Esophagus muscularis mucosa (tissue), 4 donors: ENCODE measurements at places on chromosomes 16 and 17. TPM values are rescaled to one million over a fixed set of nuclear protein-coding genes. Genes with fewer than 3 reads are reported as not detected.
A peak's percentile ranks its signal among the peaks of the same experiment; 100 is the strongest.

- no peak for DNase-seq
These were observed 49.4 kb downstream of the ADAMTS18 start for GRCh38 chr16:77385481-77385880.

DNA sequence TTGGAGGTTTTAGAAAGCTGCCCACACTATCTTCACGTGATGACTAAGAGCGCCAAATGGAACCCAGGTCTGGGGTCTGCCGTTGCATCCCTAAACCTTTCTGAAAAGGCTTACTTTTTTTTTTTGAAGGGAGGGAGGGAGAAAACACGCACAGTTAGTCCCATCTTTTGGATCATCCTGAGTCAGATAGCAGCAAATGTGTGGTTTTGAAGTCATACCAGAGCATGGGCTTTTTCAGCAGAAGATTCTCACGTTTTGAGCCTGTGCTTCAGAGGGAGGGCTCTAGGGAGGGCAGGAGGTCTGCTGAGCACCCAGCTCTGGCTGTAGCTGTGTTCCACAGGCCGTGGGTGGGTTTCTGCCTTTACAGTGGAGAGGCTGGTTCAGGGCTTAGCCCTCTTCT, 194.7 kb downstream of the SNX29 start:
- DNase-seq, result no peak

DNA sequence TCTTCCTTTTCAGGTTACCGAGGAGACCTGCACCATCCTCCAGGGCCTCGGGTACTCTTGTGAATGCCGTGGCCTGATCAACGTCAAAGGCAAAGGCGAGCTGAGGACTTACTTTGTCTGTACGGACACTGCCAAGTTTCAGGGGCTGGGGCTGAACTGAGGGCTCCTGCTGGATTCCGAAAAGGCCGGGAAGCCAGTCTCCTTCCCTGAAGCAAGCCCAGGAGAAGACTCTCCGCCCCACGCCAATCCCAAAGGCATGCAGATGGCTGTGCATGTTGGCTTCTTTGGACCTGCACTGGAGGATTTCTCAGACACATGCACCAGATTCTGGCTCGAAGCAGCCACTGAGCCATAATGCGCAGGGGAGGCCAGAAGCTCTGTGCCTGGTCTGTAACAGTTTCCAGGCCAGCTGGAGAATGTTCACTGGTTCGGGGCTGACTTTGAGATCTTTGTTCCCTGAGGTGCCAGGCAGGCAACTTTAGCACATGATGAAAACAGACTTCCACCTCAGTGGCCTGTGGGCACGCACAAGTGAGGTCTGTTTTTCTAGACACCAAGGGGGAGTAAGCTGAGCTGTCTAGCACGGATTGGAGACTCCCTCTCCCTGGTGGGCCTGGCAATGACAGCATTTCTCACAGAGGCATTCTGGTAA, 49.1 kb downstream of the ADCY7 start:
- peak; percentile 83 for DNase-seq

GRCh38 chr17:83109793-83110645, 30.6 kb downstream of the METRNL start:
- DNase-seq, result peak; percentile 95

Gene CACNG3
- total RNA-seq, result not detected

- no peak for DNase-seq
These were observed 47.8 kb upstream of the SLC47A1 start for GRCh38 chr17:19485800-19486340.

- DNase-seq, result no peak
These were observed 560 bp downstream of the EFNB3 start for GRCh38 chr17:7705269-7706255.

GRCh38 chr17:47945529-47946508, 4.4 kb downstream of the PNPO start:
- no peak for DNase-seq

DNA sequence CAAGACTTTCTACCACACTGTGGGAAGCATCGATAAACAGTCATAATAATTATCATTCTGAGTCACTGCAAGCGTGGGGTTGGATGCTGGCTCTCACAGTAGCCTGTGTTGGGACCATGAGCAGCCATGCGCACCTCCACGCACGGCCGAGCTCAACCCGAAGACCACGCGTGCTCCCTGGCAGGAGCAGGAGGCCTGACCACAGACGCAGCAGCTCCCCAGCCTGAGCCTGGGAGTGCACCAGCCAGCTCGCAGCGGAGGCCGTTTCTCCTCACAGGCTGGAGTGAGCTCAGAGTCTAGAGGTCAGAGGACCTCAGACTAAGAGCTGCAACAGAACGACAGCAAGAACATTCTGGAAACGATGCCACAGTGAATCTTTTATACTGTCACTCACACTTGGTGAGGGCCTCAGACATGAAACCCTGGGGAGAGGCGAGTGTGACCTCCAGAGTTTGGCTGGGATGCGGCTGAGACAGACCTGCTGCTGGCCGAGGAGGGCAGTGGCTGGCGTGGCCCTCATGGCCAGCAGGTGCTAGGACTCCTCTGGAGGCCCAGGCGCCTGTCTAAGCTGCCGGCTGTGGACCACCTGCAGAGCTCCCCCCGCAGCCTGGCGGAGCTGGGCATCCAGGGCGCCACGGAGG, 6.0 kb downstream of the NDUFAF8 start:
- no peak for DNase-seq

Gene ZG16
- not detected for total RNA-seq

DNA sequence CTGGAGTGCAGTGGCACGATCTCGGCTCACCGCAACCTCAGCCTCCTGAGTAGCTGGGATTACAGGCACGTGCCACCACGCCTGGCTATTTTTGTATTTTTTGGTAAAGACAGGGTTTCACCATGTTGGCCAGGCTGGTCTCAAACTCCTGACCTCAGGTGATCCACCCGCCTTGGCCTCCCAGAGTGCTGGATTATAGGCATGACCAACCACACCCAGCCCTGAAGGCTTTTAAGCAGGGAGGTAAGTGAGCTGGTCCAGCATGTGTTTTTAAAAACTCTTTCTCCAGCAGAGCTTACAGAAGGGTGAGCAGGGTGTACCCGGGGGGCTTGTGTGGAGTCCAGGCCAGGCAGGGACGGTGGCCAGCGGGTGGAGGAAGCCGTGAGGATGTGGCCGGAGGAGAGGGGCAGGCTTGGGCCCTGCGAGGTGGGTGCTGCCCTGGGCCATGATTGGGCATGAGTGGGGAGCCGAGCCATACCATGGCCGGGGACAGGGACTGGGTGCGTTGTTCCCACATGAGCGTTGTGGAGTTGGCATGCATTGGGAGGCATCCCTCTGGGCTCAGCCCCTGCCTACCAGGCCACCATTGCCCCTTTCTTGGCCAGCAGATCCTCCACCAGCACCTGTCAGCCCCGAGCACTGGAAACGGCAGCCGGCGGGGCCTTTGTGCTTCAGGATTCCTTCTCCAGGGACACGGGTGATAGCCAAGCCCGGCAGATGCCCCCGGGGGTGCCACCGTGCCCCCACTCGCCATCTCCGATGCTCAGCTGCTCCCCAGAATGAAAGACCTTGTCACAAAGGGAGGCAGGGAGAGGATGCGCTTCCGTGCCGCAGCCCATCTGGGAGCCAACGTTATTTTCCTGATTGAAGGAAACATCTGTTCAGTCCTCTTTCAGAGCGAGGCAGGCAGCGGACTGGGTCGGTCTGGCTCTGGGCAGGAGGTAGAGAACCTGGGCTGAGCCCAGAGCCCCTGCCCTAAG, 64.5 kb downstream of the RAI1 start:
- no peak for DNase-seq

DNA sequence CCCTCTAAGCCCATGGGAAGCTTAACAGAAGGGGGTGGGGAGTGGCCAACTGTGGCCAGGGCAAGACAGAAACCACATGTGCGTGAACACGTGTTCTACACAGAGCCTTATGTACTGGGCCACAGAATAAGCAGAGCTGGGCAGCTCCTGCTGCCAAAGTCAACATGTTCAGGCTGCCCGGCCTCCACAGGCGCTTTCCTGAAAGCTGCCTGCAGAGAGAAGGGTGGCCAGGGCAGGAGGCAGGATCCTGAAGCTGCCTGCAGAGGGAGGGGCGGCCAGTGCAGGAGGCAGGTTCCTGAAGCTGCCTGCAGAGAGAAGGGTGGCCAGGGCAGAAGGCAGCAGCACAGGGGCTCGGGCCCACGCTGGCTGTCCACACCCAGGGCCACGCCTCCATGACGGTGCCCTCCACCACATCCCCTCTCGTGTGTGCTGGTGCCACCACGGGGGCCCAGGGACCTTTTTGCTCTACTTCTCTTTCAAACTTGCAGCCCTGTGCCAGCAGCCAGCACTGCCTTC, 79.5 kb downstream of the ANKRD11 start:
- DNase-seq, result no peak

Gene EVPLL
- not detected for total RNA-seq

DNA sequence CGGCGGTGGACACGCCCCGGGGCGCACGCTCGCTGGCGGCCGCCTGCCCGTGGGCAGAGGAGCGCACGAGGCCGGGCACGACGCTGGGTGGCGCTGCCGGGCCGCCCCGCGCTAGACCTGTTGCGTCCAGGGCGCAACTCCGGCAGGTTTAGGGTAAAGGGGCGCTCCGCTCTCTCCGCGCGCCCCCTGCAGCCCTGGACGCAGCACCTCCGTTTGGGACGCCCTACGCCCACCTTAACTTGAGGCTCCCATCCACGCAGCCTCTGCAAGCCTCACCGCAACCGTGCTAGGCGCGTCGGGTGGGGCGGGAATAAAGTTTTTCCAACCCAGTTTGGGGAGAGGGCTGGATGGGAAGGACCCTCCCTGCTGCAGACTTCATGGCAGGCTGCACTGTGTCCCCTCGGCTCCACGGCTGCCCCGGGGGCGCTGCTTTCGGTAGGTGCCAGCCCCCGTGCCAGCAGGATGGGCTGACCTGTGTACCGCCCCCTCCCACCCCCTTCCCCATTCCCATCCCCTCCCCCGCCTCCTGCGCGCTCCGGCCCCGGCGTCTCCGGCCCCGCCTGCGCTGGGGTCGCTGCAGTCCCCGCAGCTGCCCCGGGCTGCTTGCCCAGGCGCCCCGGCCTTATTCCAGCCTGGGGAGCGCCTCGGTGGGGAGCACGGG, at the start of gene SYT17:
TSS of gene SYT17 (plus strand) at position 531 of the 661 bp plus-strand sequence. CDS start 407 bp downstream, outside the sequence.
- DNase-seq, result no peak

- no peak for DNase-seq
These were observed 193.8 kb downstream of the TMEM114 start for GRCh38 chr16:8396463-8396862.

GRCh38 chr16:82329504-82330192, 159.6 kb upstream of the MPHOSPH6 start:
- no peak for DNase-seq

DNA sequence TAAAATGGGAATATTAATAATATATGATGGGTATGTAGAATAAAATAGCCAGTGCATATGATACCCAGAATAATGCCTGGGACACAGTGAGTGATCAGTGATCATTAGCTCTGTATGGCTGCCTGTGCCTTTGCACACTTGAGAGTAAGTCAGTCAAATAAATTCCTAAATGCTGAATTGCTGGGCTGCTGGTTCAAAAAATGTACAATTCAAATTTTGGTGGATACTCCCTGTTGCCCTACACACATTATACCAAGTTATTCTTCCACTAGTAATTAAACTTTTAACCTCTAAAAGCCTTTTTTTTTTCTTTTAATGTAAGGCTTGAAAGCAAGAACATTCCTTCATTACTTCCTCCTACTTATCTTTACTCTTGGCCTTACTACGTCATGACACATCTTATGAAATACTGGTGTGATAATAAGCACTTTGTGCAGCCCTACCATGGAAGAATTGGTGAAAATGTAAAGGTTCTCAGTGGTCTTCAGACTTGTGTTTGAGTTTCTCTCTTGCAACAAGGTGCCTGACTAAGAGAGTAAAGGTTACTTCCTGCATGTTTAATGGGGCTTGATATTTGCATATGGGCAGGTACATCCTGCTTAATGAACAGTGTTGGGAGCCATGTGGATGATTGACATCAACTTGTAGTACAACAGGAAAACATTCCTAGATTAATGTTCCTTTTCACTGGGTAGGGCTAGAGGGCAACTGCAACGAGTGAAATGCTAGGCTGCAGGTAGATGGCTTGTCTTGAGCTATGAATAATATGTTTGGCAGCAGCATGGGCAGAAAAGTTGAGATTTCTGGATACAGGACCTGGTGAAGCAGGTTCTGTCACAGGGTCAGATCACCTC, 84.3 kb downstream of the PRKCA start:
- no peak for DNase-seq

- no peak for DNase-seq
These were observed 49.7 kb downstream of the RNF112 start for GRCh38 chr17:19460700-19461099.

DNA sequence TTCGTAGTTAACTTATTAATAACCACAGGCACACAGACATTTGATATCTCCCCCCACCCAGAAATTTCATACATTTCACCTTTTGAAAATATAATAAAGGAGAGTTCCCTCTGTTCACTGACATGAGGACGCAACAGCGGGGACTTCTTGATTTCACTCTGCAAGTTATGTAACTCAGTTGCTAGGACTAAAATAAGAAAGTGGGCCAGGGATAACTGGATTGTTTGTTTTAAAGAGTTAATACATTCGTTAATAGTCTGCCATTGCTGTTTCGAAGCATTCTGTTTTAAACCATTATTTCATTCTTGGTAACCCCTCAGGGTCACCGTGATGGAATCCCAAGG, 1.2 kb downstream of the RHOT1 start:
- DNase-seq, result no peak

GRCh38 chr16:11090232-11090631, 145.9 kb downstream of the CLEC16A start:
- no peak for DNase-seq

DNA sequence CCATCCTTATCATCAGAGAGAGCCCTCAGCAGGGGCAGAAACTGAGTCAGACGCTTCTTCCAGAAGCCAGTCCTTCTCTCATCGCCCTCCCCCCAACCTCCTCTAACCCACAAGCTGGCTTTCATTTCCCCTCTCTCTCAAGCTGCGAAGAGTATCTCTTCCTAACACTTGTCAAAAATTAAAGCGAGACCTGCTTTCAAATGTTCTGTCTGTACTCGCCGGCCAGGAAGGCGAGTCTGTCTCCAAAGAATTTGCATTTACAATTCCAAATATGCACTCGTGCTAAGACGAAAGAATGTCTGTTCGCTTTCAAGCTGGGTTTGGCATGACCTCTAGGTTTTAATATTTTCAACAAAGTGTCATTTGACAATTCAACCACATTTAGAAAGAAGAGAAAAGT, 140.4 kb downstream of the RGS9 start:
- no peak for DNase-seq

DNA sequence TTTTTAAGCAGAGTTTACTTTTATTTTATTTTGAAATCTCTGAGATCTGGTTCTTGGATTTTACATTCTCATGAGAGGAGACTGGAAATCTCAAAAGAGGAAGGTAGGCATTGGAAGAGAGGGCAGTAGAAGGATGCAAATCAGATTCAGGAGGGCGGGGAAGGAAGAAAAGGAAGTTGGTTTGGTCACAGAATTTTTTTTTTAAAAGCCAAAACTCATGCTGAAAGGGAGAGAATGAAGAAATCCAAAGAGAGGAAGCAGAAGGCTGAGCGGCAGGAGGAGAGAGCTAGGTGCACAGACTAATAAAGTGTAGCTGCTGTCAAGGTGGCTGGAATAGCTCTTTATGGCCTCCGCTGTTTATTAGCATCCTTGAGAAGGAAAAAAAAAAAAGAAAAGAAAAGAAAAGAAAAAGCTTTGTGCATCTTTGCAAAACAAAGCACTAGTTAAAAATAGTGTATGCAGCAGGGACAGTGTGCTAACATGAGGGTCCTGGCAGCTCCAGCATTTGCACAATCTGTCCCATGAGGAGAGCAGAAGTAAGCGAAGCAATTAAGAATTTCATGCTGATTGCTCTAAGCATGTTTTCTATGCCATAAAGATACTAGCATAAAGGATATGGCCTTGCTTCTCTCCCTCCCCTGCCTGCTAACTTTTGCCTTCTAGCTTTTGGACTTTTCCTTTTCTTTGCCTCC, 194.2 kb downstream of the ZFHX3 start:
- no peak for DNase-seq
